ENCODE measurements at places on chromosomes 6 and 20.

DNA sequence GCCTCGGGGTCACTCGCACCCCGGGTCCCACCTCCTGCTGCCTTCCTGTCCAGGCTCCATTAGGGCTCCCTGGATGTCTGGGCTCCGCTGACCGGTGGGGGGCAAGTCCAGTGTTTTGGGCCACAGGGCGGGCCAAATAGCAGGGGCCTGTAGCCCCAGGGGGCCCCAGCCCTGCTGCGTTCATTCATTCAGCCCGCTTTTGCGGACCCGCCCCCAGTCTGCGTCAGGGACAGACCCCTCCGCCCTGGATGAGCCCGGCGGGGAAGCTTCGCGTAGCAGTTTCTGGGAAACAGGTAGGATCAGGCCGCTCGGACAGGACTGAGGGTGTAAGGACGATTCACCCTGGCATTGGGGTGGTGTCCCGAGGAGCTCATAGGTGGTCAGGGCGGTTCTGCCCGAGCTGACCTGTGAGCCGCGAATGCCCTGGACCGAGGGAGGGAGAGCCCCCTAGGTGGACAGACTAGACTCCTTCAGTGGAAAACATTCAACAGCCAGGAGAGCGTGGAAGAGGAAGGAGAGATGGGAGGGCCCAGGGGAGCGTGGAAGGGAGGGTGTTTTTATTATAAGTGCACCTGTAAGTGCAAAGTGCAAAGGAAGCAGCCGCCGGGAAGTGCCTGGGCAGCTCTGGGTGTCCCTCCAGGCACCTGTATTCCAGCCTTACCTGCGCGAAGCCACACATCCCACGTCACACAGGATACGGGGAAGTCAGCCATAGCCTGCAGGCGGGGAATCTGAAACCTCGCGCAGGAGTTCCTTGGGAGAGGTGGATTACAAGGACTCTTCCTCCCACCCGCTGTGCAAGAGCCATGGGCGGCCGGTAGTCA, 662 bp downstream of the ENTPD6 start:
- no peak for DNase-seq

DNA sequence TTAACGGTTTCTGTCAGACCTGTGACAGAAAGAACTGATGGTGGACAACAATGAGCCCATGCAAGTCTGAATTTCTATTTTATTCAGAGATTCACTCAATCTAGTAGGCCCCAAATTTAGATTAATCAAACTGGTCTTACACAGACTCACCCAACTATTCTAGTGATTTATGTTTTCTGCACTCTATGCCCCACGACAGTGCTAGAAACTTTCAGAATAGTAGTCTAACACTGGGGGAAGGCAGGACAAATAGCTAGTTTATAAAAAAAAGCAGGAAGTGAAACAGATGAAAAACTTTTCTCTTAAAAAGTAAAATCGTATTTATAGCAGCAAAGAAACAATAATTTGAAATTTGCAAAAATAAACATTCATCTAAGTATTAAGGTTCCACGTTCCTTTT, 5.0 kb downstream of the TCP11 start:
- DNase-seq, result no peak

- no peak for DNase-seq
Measured at GRCh38 chr20:7352165-7352564, 584.7 kb downstream of the BMP2 start.

DNA sequence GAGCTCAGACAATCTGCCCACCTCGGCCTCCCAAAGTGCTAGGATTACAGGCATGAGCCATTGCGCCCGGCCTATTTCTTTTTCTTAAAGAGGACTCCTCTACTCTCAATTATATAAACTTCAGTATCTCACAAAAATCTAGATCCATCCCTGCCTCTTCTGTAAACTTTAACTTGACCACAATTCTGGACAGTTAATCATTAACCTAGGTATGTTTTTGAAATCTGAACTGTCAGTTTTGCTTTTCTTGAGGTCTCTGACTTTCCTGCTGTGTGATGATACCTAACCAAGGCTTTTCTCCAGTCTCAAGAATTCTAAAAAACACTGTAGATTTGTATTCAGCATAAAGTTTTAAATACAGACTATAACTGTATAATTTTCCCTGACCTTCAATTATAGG, 388.2 kb upstream of the SYNCRIP start:
- no peak for DNase-seq

GRCh38 chr6:93787841-93788240, 368.5 kb upstream of the EPHA7 start:
- no peak for DNase-seq

- DNase-seq, result no peak
Measured at GRCh38 chr6:7691675-7692452, 34.0 kb upstream of the BMP6 start.

DNA sequence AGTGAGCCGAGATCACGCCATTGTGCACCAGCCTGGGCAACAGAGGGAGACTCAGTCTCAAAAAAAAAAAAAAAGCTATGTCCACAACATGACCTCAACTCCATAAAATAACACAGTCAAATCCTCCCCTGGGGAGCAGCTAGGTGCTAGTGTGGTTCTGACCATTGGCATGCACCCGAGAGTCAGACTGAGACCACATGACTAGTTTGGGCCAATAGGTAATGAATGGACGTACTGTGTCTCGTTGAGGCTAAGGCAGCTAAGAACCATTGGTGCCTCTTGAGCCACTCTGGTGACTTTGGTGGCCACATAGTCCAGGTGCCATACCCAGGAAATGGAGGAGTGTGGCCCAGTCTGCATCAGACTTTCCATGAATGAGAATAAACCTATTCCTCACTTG, 40.3 kb downstream of the ATP9A start:
- DNase-seq, result no peak

GRCh38 chr20:25223179-25223661, 24.7 kb upstream of the PYGB start:
- DNase-seq, result no peak

- no peak for DNase-seq
Measured at GRCh38 chr6:44256775-44257024, 628 bp downstream of the SLC35B2 start.

DNA sequence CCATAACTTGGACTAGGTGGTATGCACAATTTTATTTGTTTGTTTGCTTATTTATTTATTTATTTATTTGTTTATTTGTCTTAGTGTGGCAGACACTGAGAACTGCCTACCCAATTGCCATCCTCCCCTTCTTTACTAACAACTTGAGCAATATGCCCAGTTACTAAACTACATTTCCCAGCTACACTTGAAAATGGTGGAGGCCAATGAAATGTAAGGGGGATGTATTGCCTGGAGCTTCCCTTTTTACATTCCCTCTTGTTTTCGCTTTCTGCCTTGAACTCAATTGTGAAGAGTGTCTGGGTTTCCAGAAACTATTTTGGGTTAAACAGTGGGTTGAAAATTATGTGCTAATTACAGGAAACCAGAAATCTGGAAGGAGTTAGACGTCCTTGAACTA, 152.7 kb upstream of the FKBP1C start:
- DNase-seq, result peak; percentile 76

DNA sequence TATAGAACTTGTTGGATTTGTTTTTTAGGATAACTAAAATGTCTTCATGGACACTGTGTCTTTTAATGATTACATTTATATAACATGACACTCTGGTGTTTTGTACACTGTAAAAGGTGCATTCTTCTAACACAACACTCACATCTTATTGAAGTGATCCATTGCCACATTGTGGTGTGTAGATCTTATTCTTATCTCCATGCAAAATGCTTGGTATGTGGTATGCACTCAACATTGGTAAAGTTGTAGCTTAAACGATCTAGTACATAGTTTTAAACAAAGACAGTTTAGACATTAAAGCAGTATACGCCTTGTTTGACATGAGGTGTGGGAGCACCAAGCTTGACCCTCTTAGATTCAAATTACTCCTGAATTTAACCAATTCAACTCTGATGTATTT, 84.7 kb downstream of the SASH1 start:
- no peak for DNase-seq

GRCh38 chr20:13098720-13099355, 90.1 kb downstream of the SPTLC3 start:
- no peak for DNase-seq

DNA sequence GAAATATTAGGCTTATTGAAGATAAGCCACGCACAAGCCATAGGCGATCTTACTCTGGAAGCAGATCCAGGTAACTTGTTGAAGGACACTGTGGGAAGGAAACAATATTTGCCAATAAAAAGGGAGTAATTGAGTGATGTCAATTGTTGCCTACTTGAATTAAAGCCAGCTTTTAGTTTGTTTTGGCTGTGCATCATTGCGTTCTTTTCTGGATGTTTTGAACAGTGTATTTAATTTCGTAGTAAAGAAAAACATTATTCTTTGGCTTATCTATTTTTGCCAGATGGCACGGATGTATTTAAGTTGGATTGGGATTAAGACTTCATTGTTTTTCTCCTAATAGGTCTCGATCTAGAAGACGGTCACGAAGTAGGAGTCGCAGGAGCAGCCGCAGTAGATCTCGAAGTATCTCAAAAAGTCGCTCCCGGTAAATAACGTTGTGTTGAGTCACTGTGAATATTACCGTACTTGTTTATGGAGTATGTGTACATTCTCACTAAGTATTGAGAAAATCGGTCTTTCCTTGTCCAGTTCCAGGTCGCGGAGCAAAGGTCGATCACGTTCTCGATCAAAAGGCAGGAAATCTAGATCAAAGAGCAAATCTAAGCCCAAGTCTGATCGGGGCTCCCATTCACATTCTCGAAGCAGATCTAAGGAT, 2.6 kb downstream of the SRSF6 start:
- DNase-seq, result no peak

- DNase-seq, result no peak
Measured at GRCh38 chr6:162882801-162883481, 155.2 kb downstream of the PACRG start.

- DNase-seq, result peak; percentile 58
Measured at GRCh38 chr20:59955131-59955796, 3.0 kb upstream of the CDH26 start.

- DNase-seq, result no peak
Measured at GRCh38 chr6:21595285-21596144, 2.0 kb downstream of the SOX4 start.

DNA sequence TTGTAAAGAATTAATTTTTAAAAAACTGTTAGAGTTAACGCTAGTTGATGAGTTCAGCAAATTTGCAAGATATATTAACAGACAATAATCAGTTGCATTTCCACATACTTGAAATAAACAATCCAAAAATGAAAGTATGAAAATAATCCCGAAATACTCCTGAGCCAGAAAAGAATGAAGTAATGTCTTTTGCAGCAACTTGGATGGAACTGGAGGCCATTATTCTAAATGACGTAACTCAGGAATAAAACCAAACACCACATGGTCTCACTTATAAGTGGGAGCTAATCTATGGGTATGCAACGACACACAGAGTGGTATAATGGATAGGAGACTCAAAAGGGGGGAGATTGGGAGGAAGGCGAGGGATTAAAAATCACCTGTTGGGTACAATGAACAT, 872.9 kb upstream of the GJE1 start:
- no peak for DNase-seq

DNA sequence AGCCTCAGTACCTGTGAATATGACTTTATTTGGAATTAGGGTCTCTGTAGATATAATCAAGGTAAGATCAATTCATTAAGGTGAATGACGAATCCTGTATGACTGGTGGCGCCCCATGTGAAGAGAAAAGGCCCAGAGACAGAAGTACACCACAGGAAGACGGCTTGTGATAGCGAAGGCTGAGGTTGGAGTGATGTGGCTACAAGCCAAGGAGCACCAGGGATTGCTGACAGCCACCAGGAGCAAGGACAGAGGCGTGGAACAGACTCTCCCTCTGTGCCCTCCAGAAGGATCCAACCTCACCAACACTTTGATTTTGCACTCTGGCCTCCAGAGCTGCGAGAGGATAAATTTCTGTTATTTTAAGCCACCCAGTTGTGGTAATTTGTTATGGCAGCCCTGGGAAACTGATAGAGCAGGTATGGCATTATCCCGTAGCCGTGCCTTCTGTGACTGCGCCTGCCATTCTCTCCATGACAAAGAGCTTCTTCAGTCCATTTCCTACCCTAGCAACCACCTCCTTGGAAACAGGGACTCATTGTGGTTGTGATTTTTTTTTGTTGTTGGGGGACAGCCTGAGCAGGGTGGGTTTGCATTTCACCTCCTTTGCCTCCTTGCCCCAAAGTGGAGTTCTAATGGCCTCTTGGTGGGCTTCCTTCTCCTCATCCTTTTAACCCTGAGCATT, 29.6 kb downstream of the PTK7 start:
- no peak for DNase-seq

DNA sequence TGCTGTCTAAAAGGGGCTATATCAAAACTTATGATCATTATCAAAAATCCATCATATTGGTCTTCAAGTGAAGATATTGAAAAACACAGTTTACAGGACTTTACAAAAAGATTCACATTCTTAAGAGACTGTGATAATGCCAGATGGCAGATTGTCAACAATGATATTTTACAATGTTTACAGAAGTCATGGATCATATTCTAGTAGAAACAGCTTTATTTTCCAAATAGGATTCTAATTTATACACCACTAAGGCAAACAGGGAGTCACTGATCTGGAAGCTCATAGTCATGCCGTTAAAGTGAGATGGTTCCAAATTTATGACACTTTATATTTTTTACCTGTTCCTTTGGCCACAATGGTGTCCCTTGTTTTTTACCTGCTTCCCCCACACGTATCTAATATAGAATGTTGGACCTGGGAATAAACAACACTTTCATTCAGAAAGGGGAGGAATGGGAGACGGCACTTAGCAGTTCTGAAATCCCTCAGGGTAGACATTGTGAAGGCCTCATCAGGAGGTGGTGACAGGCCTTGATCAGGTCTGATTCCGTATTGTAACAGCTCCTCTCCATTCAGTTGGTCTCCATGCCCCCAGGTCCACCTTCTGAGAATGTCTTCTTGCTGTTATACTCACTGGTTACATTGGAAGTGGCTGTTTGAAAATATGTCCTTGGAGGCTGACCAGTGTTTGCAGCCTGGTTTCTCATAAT, 228.6 kb downstream of the ADGB start:
- DNase-seq, result no peak

DNA sequence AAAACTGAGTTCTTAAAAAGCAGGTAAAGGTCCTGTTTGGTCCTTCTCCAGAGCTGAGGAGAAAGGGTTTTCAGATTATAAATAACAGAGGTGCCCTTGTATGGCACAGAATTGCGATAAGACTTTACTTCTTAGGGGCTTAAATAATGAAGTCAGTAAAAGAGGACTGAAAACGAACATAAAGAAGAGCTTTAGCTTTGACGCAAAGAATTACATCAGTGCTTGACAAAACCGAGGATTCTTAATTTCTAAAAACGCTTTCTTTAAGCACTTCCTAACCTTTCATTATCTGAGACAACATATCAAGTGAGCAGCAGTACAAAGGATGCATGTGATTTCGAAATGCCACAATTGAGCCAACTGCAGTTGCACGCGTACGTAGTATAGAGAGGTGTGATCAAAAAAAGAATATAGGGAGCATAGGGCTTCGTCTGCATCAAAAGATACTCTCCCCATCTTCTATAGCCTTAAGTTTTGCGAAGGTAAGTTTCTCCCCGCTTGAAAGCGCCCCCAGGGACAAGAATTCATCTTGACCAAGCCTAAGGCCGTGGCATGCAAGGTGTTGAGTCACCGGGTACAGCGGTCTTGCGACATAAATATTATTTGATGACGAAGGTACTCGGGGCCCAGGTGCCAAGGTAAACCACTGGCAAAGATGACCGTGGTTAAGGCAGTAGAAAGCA, 778 bp upstream of the LOC128125822 start:
- peak; percentile 75 for DNase-seq

GRCh38 chr20:43843965-43844660, 70.5 kb upstream of the TOX2 start:
- no peak for DNase-seq
